ENCODE measurements at places on chromosomes 5 and 9.

DNA sequence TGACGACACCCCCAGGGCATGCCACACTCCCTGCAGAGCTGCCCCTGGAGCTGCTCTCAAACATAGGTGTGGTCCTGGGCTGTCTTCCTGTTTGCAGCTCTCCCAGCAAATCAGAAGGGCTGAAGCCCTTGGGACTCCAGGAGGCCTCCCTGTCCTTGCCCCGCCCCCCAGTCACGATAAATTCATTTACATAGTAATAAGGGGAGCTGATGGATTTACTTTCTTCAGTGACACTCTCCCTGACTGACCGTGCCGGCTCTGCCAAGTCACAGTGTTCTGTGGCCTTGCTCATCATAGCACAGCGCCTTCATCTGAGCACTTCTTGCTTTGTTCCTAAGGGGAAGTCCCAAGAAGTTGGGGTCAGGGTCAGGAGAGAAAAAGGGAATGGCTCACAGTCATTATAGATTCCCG, 121.4 kb downstream of the ENC1 start:
- no peak for DNase-seq

DNA sequence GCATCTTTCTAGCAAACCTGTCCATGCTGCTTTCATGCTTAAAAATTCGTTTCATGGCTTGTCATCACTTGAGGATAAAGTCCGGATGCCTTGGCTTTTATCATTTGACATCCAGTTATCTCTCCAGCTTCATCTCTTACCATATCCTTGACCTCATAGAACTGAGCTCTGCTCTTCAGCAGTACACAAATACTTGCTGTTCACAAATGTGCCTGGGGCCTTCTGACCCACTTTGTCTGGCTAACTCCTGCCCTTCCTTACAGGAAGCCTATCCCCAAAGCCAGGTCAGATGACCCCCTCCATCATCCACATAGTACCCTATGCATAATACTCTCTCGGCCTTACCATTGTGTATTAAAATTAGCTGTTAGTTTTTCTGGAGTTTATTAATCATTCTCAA, 249.1 kb downstream of the SAXO1 start:
- DNase-seq, result no peak

DNA sequence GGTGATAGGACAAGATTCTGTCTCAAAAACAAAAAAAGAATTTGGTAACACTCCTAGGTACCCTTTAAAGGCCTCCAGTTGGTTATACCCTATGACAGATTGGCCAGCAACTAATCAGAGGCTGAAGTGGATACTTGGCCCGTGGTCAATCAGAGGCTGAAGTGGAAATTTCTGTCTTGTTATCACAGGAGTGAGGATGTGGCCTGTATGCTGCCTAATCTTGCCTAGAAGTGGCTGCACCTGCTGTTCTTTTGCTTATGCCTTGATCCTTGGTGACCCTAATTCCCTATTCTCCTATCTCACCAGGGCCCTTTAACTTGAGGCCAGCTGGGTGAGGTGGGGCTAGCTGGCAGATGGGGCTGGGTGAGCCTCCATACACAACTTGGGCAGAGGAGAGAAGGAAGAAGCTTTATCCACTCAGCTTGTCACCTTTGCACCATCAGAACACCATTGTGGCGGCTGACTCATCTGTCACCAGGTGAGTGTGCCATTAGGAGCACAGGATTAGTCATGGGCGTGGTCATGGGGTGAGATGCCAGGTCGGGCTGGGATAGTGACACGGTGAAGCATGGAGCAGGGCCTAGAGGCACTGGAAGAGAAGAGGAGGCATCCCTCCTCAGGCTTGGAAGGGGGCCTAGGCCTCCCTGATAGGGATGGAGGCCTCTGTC, 41.5 kb downstream of the SAR1B start:
- DNase-seq, result no peak

DNA sequence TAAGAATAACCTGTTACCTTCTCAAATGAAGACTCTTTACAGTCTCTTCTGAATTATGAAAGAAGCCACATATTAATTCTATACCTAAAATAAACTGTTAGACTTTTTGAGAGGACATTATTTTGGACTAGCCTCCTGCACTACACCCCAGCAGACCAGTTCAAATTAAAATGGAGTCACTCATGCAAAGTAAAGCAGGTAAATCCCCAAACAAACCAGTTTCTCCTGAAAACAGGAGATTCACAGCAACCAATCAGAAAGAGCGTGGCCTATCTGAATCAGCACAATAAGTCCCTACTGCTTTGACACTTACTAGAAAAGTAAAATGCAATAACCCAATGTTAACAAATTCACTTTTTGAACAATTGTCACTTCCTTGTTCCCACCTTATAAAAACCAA, 58.8 kb downstream of the PTBP3 start:
- no peak for DNase-seq

- DNase-seq, result no peak
These were observed 25.4 kb downstream of the DNAH5 start for GRCh38 chr5:13919087-13919486.

GRCh38 chr5:141182248-141182647, at the start of gene PCDHB16:
Gene PCDHB16 (plus strand): TSS chr5:141182387. CDS start chr5:141182560, 173 bp downstream.
- no peak for DNase-seq

- DNase-seq, result no peak
These were observed 796 bp downstream of the TRIM52 start for GRCh38 chr5:181259974-181260719.

DNA sequence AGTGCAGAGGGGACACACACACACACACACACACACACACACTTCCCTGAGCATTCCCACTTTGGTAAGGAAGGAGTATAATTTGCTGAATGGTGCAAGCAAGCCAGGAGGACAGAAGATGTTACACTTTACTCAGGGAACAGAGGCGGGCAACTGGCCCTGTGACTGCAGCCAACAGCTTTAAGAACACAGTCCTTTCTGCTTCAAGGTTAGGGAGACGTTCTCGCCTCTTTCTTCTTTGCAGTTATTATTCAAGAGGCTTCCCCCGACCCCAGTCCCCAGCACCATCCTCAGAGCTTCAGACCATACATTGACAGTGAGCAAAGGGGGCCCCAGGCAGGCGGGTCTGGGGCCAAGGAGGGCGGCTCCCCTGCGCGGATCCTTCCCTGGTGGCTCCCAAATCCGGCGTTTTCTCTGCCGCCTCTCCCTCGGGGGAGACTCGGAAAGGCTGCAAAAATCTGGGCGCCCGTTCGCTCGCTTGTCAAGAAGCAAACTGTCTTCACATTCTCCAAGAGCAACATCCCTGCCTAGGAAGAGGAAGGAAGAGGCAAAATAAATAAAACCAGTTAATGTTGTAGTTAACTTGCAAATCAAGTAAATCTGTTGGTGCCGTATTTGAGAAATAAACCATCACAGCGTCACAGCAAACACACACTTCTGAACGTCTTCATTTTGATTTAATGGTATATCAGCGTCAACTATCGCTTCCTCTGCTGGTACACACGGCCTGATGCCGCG, 3.8 kb upstream of the LHX2 start:
- no peak for DNase-seq
